LHCN-M2 (cell line): ENCODE measurements at places on chromosomes 4 and X. TPM values are rescaled to one million over a fixed set of nuclear protein-coding genes. Genes with fewer than 3 reads are reported as not detected.
A peak's percentile ranks its signal among the peaks of the same experiment; 100 is the strongest.

DNA sequence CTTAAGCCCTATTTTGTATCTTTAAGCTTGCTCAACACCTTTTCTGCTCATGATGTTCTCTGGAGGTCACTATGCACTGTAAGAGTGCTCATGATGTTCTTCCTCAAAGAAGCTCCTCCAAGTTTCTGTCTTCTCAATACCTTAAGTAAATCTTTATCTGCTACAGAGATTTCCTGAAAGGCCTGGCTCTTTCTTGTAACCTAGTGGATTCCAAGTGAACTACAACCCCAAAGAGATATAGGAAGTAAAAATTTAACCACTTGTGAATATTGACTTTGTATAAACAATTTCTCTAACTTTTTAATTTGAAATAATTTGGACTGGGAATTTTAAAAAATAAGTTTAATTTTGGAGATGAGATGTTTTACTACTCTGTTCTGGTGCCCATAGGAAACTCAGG, 39.3 kb upstream of the XK start:
- no peak for DNase-seq

DNA sequence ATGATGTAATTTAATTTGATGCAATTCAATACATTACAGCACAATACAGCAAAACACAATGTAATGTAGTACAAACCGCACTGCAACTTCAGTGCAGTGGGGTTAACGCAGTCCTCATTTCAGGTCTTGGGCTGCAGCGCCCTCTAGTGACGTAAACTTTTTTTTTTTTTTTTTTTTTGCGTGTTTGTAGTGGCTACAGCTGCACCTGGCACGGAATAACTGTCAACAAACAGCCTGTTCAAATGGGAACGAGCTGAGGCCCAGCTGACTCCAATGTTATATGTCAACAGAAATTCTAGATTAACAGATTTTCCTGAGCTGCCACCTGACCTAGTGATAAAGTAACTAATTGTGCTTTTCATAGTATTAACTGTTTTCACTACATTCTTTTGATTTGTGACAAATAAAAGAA, 33.5 kb upstream of the RASSF6 start:
- peak; percentile 82 for DNase-seq

DNA sequence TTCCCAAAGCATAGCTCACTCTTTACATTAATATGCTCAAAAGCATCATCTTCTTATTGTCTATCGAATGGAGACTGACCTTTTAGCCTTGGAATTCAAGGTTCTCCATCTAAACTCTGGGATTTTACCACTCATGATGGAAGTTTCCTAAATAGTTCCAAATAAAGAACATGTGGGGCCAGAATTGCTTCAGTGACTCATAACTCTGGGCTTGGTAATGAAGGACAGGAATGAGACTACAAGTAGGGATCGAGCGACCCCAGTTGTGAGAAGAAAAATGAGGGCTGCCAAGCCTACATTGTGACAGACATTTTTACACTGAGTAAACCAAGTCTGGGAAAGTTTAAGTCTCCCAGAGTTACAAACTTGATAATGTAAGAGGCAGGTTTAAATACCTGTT, 269.9 kb downstream of the CBLL2 start:
- DNase-seq = peak; percentile 7

PDE6B gene
- total RNA-seq = 0.06 and 0.29 TPM in 2 replicates

DNA sequence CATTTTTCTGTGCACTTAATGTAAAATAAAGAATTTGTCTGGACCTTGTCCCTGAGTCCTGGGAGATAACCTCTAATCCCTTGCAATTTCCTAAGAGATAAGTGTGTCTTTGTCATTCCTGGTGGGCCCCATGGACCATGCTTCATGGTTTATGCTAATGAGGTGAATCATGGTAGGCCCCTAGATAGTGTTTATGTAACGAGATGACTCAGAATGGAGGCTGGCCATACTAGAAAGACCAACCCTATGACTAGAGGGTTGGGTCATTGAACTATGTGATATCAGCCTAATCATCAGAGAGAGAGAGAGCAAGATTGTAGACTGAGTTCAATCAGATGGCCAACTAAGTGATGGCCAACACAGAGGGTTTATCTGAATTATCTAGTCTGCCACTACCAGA, 64.2 kb upstream of the NHSL2 start:
- DNase-seq = peak; percentile 4

DNA sequence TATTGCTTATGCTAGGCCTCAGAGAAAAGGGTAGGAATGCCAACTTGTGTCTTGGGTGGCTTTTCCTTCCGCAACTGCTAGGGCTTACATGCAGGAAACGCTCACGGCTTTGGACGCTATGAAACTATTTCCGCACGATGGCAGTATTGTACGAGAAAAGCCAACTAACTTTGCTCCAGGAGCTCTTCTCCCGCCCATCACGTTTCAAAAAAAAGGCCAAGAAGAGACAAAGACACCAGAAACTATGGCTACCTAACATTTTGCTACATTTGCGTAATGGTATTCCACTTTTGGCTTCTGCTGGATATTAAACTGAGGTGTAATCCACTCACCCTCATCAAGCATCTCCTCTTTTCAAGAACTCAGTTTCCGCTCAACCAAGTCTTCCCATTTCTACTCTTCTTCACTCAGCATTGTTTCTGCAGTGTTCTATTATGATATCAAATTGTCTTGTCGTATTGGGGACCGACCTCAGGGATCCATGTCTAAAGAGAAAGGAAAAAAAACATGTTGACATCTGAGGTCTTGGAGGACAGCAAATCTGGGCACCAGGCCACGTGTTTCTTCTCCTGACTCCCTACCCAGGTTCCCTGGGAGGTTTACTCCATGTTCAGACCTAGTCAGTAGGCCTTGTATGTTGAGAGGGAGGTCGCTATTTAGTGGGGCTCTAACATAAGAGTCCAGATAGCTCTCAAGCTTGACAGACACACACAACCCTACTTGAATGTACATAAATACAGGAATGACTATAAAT, 239.4 kb upstream of the STK26 start:
- DNase-seq = no peak

DNA sequence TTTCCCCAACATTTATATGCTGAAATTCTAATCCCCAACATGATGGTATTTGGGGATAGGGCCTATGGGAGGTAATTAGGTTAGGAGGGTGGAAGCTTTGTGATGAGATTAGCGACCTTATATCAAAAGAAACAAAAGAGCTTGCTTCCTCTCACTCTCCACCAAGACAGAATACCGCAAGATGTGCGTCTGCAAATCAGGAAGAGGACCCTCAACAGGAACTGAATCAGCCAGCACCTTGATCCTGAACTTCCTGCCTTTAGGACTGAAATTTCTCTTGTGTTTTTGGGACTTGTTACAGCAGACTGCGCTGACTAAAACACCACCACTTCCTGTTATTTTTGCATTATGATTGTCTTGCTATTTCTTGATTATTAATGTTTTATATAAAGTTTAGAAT, 1889.4 kb downstream of the C4orf33 start:
- no peak for DNase-seq

DNA sequence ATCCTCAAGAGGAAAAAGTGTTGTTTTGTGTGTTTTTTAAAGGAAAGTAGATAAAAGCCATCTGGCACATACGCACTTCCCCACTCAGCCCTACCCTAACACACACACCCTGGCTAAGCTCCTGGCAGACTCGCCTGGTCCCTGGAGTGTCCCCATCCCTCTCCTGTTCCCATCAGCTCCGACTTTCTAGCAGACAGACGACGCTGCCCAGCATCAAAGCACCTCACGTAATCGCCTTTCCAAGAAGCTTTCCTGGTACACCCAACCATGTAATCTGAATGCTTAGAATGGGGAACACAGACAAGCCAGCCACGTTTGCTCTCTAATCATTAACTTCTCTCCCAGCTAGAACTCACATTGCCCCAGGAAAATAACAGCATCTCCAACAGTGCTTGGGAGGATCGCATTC, 116.2 kb downstream of the AFAP1 start:
- no peak for DNase-seq

PABPC4L gene
- total RNA-seq = 0.75 and 0.90 TPM in 2 replicates

DNA sequence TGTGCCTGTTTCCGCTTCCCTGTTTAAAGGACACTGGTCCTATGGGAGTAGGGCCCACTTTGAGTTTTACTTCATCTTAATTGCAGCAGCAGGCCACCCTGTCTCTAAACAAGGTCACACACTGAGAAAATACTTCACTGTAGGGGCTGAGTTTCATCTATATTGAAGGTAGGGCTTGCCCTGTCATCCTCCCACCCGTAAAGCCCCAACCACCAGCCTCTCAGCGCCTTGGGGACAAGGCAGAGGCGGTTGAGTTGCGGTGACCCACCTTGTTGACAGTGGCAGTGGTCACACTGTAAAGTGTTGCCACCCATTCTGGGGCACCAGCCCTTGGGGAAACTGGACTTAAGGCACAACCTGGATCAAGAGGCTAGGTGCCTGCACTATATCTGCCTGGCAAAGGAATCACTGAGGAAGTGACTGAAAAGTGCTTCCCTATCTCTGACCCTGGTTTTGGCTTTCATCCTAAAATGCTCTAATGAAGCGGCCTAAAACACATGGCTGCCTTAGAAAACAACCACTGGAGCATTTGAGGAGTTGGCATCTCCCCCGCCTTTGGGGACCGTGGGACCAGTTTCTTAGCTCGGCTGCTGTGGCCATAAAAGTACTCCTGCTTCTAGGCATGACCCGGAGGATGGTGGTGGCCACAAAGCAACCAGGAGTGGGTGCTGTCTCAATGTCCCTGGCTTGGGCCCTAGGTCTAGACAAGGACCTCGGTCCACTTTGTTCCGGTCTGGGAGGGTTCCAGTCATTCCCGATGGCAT, 7.8 kb upstream of the WDR1 start:
- DNase-seq = no peak

DNA sequence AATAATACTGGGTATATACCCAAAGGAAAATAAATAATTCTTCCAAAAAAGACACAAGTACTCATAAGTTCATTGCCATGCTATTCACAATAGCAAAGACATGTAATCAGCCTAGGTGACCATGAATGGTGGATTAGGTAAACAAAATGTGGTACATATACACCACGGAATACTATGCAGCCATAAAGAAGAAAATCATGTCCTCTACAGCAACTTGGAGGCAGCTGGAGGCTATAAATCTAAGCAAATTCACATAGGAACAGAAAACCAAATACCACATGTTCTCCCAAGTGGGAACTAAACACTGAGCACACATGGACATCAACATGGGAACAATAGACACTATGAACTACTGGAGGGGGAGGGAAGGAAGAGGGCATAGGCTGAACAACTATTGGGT, 146.2 kb downstream of the ATRX start:
- no peak for DNase-seq

DNA sequence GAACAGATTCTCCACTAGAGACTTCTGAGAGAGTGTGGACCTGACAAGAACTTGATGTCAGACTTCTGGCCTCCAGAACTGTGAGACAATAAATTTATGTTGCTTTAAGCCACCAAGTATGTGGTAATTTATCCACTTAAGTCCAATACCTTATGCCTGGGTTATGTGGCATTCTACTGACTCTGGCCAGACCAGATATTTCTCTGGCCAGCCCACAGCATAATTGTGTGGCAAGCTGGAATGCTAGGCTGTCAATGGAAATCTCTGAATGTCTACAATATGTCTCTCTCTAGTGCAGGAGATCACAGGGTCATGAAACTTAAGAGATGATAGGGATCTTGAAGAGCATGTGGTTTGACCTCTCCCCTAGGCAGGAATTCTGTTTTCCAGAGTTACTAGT, 251.0 kb downstream of the ZNF674 start:
- DNase-seq = peak; percentile 44

DNA sequence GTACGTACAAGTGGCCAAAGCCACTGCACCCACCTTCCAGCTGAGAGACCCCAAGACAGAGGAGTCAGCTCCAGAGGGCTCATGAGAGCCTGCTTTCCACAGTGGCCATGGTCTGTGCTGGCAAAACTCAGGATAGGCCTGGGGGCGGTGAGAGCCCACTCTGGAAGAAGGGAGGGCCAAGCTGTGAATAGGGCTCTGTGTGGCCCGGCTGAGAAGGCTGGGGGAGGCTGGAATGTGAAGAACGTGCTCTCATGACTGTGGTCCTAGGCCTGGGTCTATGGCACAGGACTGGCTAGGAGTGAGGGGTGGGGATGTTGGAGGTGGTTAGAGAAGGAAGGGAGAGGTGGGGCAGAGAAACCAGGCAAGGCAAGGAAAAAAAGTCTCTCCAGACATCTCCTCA, 13.3 kb downstream of the STARD8 start:
- DNase-seq = no peak

DNA sequence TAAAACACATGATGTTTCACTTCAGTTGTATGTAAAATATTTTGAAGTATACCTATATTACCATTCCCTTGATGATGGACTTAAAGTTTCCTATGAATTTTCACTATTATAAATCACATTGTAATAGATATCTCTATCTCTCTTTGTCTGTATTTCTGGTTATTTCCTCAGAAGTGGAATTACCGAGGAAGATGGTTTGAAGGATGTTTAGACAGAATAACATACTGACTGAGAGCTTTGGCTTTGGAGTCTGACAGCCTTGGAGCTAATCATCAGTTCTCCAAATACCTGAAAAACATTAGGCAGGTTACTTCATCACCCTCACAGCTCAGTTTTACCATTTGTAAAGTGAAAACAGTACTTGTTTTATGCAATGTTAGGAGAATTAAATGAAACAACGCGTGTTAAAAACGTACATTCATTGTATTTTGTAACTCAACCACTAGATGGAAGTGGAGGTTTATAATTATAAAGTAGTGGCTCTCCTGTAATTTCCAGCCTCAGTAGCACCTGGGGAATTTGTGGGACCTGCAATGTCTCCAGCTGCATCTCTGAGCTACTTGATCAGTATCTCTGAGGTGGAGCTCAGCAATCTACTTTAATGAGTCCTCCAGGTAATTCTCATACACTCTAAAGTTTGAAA, 14.3 kb downstream of the JCHAIN start:
- peak; percentile 26 for DNase-seq

UGT2B17 gene
- total RNA-seq = not detected in 2 replicates

DNA sequence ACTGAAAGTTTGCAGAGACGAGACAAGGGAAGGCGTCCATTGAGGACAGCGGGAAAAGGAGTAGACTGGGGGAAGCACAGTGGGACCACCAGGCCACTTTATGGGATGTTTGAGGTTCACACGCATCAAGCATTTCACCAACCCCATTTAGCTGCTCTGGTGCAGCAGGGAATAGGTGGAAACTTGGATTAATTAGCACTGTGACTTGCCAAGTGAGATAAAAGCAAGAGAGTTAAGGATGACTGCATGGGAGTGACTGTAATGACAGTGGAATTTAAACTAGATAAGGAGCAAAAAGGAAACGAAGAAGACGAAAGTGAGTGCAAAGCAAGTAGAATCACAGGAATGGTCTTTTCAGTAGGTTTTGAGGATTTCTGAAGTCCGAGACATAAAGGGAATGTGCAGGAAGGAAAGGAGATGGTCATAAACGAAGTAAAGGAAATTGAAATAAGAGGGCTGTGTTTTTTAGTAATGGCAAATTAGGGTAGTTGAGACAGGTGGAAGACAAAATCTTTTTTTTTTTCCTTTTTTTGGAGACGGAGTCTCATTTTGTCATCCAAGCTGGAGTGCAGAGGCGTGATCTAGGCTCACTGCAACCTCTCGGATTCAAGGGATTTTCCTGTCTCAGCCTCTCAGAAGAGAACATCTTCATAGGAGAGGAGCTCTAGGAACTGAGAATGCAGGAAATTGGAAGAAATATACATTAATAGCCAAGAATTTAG, 119.0 kb upstream of the MAP9 start:
- DNase-seq = no peak
